ENCODE measurements at places on chromosomes 12 and 14.

GRCh38 chr14:103115845-103116572 is 7.3 kb upstream of the TNFAIP2 start:
- no peak for DNase-seq

DNA sequence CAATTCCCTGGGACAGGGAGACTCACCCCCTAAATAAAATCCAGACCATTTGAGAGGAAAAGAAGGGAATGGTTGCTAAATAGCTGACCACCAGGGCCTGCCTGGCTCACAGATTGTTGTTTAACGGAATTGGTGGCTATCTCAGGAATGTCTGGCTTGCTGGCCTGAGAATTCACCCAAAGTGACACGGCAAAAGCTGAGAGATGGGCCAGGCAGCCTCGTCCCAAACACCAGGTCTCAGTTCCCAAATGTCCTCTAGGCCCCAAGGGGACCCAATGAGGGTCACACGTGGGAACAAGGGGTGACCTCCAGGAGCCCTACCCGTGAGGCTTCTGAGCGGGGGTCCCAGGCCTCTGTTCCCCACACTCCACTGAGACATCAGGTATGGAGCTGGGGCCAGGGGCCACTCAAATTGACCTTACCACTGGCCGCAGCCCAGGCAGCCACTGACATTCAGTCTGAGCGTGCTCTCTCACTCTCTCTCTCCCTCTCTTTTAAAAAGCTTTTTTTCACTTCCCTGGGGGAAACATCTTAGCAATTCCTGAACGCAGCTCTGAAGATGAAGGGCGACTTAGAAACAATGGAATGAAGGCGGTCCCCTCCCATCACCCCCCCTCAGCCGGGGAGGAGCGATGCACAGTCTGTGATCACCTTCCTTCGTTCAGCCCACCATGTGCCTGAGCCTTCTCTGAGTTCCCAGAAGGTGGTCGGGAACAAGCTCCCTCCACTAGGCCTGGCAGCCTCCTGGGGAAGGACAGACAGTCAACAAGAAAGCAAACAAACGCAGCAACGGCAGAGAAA is 131.2 kb downstream of the SCARB1 start:
- no peak for DNase-seq

GRCh38 chr12:78062786-78063185 is 232.1 kb downstream of the NAV3 start:
- DNase-seq = no peak

GRCh38 chr12:127284021-127284420 is 982.9 kb upstream of the TMEM132C start:
- no peak for DNase-seq

DNA sequence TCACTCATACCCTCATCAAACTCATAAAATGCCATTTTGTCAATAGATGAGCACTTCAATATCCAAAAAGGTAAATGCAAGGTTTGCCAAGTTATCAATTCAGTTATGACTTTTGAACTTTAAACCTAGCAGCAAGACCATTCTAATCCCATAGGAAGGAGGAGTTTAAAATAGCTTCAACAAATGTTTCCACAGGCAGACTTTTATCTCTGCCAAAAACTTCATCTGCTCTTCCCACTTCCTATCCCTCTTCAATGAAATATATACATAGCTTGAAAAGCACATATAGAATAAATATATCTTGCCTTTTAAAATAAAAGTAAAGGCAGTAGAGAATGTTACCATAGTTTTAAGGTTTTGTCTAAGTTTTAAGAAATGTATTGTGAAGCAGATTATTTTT is 1749.1 kb upstream of the SEL1L start:
- DNase-seq = no peak

- no peak for DNase-seq
Measured at GRCh38 chr12:95600567-95600966, 49.3 kb upstream of the USP44 start.

DNA sequence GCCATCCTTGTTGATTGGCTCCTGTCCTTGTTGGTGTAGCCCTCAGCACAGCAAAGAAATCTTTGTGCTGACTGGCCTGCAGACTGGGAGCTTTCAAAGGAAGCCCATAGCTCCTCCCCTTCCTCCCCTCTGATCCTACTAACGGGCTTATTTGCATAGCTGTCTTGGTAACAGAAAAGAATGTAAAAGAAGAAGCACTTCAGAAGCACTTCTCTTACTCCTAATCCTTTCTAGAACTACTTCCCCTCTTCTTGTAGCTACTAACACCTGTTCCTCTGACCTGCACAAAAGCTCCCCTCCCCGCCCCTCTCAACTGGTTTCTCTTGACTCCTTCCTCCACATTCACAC is 14.3 kb upstream of the RIC8B start:
- DNase-seq = no peak
